ENCODE measurements at places on chromosomes 7 and 10.

- peak overlapping the region; percentile 88 for H3K4me3 ChIP-seq
- H3K27me3 ChIP-seq, result no peaks in the 10 kb centered on the region
- peaks cover 28% of the 10 kb centered on the region for H3K4me1 ChIP-seq
- no peaks in the 10 kb centered on the region for H3K36me3 ChIP-seq
Observed at GRCh38 chr7:140398821-140399220, 491 bp upstream of the SLC37A3 start.

GRCh38 chr7:45384499-45384898 is 189.7 kb upstream of the ADCY1 start:
- peaks cover 3% of the 10 kb centered on the region for H3K27me3 ChIP-seq
- no peak for DNase-seq
- H3K36me3 ChIP-seq, result no peaks in the 10 kb centered on the region
- no peaks in the 10 kb centered on the region for H3K4me1 ChIP-seq

GRCh38 chr10:75612904-75613684 is 181.7 kb downstream of the LRMDA start:
- H3K27ac ChIP-seq, result no peak overlapping the region
- H3K4me1 ChIP-seq, result no peaks in the 10 kb centered on the region

- DNase-seq, result no peak
- no peak overlapping the region for H3K4me3 ChIP-seq
- H3K27ac ChIP-seq, result no peak overlapping the region
- H3K4me1 ChIP-seq, result no peaks in the 10 kb centered on the region
Observed at GRCh38 chr10:2401459-2401858, 664.1 kb upstream of the ADARB2 start.

DNA sequence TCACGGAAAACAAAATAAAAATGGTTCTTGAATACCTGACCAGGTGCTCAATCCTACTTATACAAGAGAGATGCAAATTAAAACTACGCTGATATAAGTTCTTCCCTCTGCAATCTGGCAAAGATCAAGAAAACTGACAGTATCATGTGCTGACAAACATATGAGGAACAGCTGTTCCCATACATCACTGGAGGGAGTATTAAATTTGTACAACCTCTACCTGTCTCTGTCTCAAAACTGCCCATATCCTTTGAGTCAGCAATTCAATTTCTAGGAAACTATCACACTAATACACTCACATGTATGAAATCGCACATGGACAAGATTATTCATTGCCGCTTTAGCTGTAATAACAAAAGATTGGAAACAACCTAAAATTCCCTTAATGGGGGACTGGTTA is 11.0 kb upstream of the IL6 start:
- no peaks in the 10 kb centered on the region for H3K36me3 ChIP-seq
- H3K27me3 ChIP-seq, result peaks cover 20% of the 10 kb centered on the region
- H3K4me3 ChIP-seq, result no peak overlapping the region
- H3K27ac ChIP-seq, result no peak overlapping the region

Data from activated CD8-positive, alpha-beta T cell treated with anti-CD3 and anti-CD28 coated beads for 36 hours (primary cell).